ENCODE measurements at places on chromosomes 4 and X.

DNA sequence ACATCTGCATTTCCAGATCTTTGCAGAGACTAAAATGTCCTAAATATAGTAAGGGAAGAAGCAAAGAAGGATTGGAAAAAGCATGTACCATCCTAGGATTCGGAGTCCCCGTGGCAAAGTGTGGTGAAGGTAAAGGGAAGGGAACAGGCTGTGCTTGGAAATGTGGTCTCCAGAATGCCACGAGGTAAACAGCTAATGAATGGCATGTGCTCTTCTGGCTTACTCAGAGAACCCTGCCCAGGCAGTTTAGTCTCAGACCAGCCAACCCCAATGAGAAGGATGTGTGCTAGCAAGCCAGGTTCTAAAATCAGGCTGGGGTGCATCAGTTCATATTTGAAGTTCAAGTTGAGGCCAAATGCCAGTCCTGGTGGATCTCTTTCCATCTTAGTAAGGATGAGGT lies 113.1 kb downstream of the RS1 start:
- DNase-seq, result no peak

DNA sequence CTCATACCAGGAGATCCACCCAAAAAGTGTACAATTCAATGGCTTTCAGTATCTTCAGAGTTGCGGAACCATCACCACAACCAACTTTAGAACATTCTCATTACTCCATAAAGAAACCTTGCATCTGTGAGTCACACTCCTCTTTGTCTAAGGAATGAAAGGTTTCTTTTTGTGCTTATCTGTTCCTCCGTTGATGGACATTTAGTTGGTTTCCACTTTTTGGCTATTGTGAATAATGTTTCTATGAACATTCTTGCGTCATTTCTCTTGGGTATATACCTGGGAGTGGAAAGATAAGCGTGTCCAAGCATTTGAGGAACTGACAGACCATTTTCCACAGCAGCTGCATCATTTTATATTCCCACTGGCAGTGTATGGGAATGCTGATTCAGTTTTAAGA lies 10.6 kb downstream of the FAM184B start:
- no peak for DNase-seq

- DNase-seq, result no peak
Measured at GRCh38 chr4:98528882-98529281, 129.5 kb downstream of the TSPAN5 start.

DNA sequence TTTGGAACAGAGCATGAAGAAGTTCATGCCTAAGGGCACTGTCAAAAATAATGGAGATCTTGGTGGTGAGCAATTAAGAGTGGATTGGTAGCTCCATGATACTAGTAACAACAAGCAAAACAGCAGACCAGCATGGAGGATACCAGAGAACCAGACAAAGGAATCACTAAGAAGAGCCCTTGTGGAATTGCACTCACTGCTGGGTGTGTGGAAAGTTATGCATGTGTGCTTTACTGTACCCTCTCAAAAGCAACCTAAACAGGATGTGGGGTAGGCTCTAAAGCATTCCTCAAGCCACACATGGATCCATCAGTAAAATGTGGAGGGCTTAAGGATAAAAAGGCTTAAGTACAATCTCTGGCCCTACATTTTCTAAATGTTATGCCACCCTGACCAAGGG lies 69.5 kb downstream of the AR start:
- no peak for DNase-seq

GRCh38 chr4:107978716-107979451 lies 10.8 kb upstream of the HADH start:
- no peak for DNase-seq

GRCh38 chrX:70452143-70452733 lies 7.6 kb downstream of the DLG3 start:
- DNase-seq, result peak; percentile 63

GRCh38 chr4:15690020-15690809 lies 8.6 kb downstream of the FAM200B start:
- no peak for DNase-seq

DNA sequence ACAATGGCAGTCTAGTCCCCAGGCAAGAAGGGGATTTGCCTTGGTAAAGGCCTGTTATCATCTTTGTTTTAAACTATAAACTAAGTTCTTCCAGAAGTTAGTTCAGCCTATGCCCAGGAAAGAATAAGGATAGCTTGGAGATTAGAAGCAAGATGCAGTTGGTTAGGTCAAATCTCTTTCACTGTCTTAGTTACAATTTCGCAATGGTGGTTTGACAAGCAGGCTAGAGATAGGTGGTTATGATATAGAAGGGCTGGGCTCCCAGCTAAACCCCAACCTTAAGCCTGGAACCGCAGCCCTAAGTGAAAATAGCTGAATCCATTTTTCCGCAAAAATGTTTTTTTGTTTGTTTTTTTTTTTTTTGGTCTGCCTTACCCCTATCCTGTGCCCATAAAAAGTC lies 41.8 kb upstream of the NEIL3 start:
- no peak for DNase-seq

DNA sequence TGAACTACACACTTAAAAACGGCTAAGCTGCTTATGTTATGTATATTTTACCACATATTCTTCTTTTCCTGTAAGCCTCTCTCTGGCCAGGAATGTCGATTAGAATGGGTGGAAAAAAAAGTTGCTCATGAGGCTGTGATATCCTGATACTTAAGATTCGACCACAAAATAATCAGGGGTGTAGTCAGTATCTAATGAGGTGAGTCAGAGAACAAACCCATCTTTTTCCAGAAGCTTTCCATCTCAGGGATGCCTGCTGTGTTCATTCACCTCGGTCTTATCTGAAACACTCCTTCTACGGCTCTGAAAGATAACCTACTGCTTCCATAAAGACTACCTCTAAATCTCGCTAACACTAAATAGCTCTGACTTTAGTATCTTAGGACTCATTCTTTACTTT lies 142.7 kb upstream of the MAP3K15 start:
- DNase-seq, result no peak

GRCh38 chr4:88743696-88744095 lies 46.1 kb upstream of the NAP1L5 start:
- no peak for DNase-seq

- no peak for DNase-seq
Measured at GRCh38 chrX:29627833-29628232, 587.5 kb upstream of the MAGEB2 start.

Data from immature natural killer cell (primary cell).